ENCODE measurements at places on chromosomes 16 and 17. TPM values are rescaled to one million over a fixed set of nuclear protein-coding genes. Genes with fewer than 3 reads are reported as not detected.

DNA sequence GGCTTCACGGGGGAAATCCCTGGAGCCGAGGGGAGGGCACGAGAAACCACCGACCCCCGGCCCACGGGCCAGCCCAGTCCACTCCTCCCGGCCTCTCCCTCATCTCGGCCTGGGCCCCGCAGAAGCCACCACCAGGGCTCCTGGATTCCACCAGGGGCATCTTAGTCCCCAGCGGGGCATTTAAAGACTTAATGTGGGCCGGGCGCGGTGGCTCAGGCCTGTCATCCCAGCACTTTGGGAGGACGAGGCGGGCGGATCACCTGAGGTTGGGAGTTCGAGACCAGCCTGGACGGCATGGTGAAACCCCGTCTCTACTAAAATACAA lies 24.1 kb upstream of the ABR start:
- H3K36me3 ChIP-seq, result no peaks in the 10 kb centered on the region
- no peaks in the 10 kb centered on the region for H3K27me3 ChIP-seq
- peaks cover 15% of the 10 kb centered on the region for H3K4me1 ChIP-seq
- peak overlapping the region; percentile 68 for H3K27ac ChIP-seq

DNA sequence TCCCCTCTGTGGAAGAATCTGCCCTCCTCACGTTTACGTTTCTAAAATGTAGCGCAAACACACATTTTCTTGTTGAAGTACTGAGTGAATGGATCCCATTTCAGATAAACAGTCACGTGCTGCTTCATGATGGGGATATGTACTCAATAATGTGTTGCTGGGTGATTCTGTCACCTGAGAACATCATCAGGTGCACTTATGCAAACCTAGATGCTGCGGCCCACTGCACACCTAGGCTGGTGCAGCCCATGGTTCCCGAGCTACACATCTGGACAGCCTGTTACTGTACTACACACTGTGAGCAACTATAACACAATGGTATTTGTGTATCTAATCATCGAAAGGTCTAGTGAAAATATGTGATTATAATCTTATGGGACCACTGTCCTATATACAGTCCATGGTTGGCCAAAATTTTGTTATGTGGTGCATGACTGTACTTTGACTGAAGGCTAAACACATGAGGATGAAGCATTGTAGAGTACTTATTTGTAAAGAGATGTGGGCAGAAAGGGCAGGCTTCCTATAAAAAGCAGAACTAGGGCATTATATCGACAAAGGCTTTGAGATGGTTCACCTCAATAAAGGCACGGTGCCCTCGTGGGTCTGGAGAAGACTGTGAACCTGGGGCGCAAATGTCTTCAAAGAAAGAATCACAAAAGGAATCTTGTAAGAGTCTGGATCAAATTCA lies 26.3 kb downstream of the MARF1 start:
- peaks cover 90% of the 10 kb centered on the region for H3K36me3 ChIP-seq
- no peak for DNase-seq
- no peaks in the 10 kb centered on the region for H3K27me3 ChIP-seq
- H3K27ac ChIP-seq, result no peak overlapping the region
- H3K4me1 ChIP-seq, result no peaks in the 10 kb centered on the region
- H3K4me3 ChIP-seq, result no peak overlapping the region

DNA sequence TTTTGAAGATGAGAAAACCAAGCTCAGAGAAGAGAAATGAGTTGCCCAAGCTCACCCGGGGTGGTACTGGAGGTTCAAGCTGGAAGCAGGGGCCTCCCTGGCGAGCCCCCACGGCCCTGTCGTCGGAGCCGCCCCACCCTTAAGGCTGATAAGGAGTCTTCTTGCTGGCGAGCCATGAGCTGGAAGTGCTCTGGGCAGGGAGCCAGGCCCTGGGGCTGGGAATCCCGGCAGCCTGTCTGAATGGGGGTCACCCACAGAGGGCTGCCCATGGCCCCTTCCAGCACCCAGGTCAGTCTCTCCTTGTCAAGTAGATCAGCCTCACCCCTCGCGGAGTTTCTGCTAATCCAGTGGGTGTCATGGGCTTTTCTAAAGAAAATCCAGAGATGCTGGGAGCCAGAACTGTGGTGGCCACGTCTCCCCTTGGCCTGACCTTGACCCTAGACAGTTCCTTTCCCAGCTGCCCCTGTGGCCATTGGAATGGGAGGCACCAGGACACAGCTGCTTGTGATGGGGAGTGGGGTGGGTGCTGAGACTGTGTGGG lies 1.2 kb upstream of the P2RX1 start:
- no peak for DNase-seq
- peak overlapping the region; percentile 6 for H3K27ac ChIP-seq
- no peaks in the 10 kb centered on the region for H3K36me3 ChIP-seq
- H3K4me1 ChIP-seq, result peaks cover 22% of the 10 kb centered on the region
- H3K4me3 ChIP-seq, result no peak overlapping the region

DNA sequence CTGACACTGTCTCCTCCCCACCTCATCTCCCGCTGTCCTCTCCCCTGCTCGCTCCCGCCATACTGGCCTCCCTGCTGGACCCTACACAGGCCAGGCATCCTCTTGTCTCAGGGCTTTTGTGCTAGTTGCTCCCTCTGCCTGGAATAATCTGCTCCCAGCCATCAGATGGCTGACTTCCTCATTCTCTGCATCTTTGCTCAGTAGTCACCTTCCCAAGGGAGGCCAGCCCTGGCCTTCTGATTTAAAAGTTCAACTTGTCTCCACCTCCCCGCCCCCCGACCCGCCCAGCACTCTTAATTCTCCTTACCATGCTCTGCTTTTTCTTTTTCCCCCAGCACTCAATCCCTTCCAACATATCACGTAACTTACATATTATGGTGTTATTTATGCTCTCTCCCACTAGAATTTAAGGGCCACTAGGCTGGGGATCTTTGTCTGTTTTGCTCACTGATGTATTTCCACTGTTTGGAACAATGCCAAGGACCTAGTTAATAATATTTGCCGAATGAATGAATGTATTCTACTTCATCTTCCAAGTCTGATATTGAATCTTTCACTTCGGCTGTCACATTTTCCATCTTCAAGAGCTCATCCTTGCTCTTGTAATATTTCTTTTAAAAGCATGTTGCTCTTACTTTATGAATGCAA lies 178.3 kb downstream of the CDK5R1 start:
- no peak overlapping the region for H3K27ac ChIP-seq
- H3K36me3 ChIP-seq, result no peaks in the 10 kb centered on the region
- DNase-seq, result no peak
- H3K4me3 ChIP-seq, result no peak overlapping the region

DNA sequence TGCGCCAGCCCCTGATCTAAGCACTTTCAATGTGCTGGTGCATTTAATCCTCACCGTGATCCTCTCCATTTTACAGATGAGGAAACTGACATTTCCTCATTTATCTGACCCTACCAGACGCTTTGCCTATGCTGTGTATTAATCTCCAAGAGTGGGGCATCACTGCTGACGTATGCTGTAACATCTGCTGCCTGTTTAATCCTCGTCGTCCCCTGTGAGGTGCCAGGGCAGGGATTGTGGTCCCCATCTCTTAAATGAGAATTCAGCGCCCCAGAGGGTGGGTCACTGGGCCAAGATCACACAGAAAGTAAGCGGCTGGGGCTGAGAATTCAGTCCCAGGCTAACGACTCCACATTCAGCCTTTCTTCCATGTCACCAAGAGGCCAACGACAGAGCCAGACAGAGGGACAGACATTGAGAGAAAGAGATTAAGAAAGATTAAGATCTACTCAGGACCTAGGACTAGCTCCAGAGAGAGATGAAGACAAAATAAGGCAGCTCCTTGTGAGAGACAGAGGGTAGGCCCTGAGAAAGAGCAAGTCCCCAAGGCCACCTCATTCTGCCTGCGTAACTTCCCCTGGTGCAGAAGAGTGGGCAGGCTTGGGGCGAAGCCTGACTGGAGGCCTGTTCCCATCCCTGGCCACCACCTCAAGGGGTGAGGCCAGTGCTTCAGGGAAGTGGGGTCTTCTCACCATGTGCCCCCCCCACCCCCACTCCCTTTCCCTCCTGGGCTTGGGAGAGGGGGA lies 13.5 kb downstream of the CACNA1G start:
- H3K27me3 ChIP-seq, result no peaks in the 10 kb centered on the region
- H3K36me3 ChIP-seq, result no peaks in the 10 kb centered on the region
- H3K27ac ChIP-seq, result no peak overlapping the region
- no peak for DNase-seq
- no peak overlapping the region for H3K4me3 ChIP-seq

TBC1D3I gene
- total RNA-seq, result 1.7 TPM

GRCh38 chr17:52384695-52385094 lies 226.2 kb upstream of the CA10 start:
- no peak for DNase-seq
- H3K27me3 ChIP-seq, result no peaks in the 10 kb centered on the region
- no peak overlapping the region for H3K27ac ChIP-seq
- no peak overlapping the region for H3K4me3 ChIP-seq
- H3K4me1 ChIP-seq, result no peaks in the 10 kb centered on the region

GAS2L2 gene
- not detected for total RNA-seq

- H3K4me1 ChIP-seq, result peaks cover 5% of the 10 kb centered on the region
- H3K27ac ChIP-seq, result no peak overlapping the region
- no peaks in the 10 kb centered on the region for H3K27me3 ChIP-seq
- peak; percentile 67 for DNase-seq
- no peak overlapping the region for H3K4me3 ChIP-seq
These were observed 1.7 kb downstream of the ADGRG5 start for GRCh38 chr16:57544124-57544653.

GRCh38 chr17:45149037-45149668 lies 878 bp downstream of the HEXIM1 start:
- peaks cover 62% of the 10 kb centered on the region for H3K4me1 ChIP-seq
- peak overlapping the region; percentile 98 for H3K27ac ChIP-seq
- no peak for DNase-seq
- no peaks in the 10 kb centered on the region for H3K27me3 ChIP-seq
- no peaks in the 10 kb centered on the region for H3K36me3 ChIP-seq
- peak overlapping the region; percentile 68 for H3K4me3 ChIP-seq

TP53TG3 gene
- not detected for total RNA-seq

NACA2 gene
- not detected for total RNA-seq

- H3K4me3 ChIP-seq, result no peak overlapping the region
- DNase-seq, result no peak
- H3K27me3 ChIP-seq, result no peaks in the 10 kb centered on the region
- H3K4me1 ChIP-seq, result peaks cover 18% of the 10 kb centered on the region
- no peak overlapping the region for H3K27ac ChIP-seq
These were observed 62.3 kb downstream of the SSH2 start for GRCh38 chr17:29867643-29868181.

HES7 gene
- total RNA-seq, result not detected

DNA sequence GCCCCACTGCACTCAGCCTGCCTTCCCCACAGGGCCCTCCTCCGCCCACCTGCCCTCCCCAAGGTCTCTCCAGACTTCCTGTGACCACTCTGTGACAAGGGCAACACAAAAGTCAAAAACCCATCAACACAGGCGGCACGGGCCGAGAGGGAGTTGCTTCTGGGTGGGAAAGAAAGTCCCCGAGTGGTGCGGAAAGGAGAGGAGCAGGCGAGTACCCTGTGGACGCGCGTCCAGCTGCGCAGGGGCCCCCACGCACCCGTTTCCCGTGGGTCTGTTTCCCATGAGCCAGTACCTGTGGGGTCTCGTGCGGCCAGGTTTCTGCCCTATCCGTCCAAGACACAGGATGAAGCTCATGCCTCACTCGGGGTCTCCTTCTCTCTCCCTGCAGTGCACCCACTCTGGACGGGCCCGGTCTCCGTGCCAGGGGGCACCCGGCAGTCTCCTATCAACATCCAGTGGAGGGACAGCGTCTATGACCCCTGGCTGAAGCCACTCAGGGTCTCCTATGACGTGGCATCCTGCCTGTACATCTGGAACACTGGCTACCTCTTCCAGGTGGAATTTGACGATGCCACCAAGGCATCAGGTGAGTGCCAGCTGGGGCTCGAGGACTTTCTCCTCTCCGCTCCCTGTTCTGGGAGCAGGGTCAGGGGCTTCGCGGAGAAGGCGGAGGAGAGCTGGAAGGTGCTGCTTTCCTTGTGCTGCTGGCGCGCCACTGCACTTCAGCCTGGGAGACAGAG lies 12.2 kb downstream of the CD2BP2 start:
- H3K4me3 ChIP-seq, result no peak overlapping the region
- H3K36me3 ChIP-seq, result no peaks in the 10 kb centered on the region
- H3K27me3 ChIP-seq, result no peaks in the 10 kb centered on the region
- no peak overlapping the region for H3K27ac ChIP-seq

DNA sequence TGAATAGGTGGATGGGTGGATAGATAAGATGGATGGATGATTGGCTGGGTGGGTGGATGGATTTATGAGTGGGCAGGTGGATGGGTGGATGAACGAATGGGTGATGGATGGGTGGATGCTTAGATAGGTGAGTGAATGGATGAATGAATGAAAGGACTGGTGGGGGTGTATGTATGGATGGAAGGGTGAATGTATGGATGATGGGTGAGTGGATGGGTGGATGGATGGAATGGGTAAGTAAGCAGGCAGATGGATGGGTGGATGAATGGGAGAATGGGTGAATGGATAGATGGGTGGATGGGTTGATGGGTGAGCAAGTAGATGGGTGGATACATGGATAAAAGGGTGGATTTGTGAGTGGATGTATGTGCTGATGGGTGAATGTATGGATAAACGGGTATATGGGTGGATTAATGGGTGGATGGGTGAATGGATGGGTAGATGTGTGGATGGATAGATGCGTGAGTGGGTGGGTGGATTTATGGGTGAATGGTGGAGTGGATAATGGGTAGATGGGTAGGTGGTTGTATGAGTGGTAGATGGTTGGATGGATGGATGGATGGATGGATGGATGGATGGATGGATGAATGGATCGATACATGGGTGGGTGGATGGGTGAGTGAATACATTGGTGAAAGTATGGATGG lies 682.6 kb downstream of the HS3ST4 start:
- H3K4me1 ChIP-seq, result no peaks in the 10 kb centered on the region
- peak; percentile 72 for DNase-seq
- H3K4me3 ChIP-seq, result no peak overlapping the region
- no peaks in the 10 kb centered on the region for H3K36me3 ChIP-seq
- H3K27ac ChIP-seq, result no peak overlapping the region

GRCh38 chr17:72434991-72435618 lies 314.3 kb downstream of the SOX9 start:
- no peaks in the 10 kb centered on the region for H3K36me3 ChIP-seq
- H3K4me1 ChIP-seq, result no peaks in the 10 kb centered on the region
- H3K27ac ChIP-seq, result no peak overlapping the region
- DNase-seq, result no peak

GRCh38 chr16:77223184-77223583 lies 24.0 kb downstream of the SYCE1L start:
- H3K36me3 ChIP-seq, result no peaks in the 10 kb centered on the region
- no peak overlapping the region for H3K4me3 ChIP-seq
- H3K27me3 ChIP-seq, result no peaks in the 10 kb centered on the region
- no peak for DNase-seq

GRCh38 chr16:12272264-12272663 lies 295.7 kb downstream of the SNX29 start:
- no peaks in the 10 kb centered on the region for H3K27me3 ChIP-seq
- H3K4me1 ChIP-seq, result no peaks in the 10 kb centered on the region

CDH15 gene
- not detected for total RNA-seq

DNA sequence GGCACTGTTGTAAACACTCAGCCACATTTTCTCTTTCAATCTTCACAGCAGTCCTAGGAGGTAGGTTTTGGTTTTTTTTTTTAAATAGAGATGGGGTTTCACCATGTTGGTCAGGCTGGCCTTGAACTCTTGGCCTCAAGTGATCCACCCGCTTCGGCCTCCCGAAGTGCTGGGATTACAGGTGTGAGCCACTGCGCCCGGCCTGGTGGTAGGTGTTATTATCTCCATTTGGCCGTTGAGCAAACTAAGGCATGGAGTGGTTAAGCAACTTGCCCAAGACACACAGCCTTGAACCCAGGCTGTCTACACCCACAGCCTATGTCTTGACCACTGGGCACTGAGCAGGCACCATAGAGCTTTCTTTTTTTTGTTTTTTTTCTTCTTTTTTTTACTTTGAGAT lies 8.6 kb downstream of the SGCA start:
- H3K36me3 ChIP-seq, result no peaks in the 10 kb centered on the region
- no peak for DNase-seq
- H3K27ac ChIP-seq, result peak overlapping the region; percentile 97

- no peaks in the 10 kb centered on the region for H3K36me3 ChIP-seq
- H3K4me1 ChIP-seq, result no peaks in the 10 kb centered on the region
- H3K27ac ChIP-seq, result no peak overlapping the region
- H3K4me3 ChIP-seq, result no peak overlapping the region
These were observed 22.5 kb upstream of the SPNS3 start for GRCh38 chr17:4411201-4411600.

All from vagina (tissue), 2 donors.